ENCODE measurements at places on chromosomes 6 and 20.
A peak's percentile ranks its signal among the peaks of the same experiment; 100 is the strongest.

DNA sequence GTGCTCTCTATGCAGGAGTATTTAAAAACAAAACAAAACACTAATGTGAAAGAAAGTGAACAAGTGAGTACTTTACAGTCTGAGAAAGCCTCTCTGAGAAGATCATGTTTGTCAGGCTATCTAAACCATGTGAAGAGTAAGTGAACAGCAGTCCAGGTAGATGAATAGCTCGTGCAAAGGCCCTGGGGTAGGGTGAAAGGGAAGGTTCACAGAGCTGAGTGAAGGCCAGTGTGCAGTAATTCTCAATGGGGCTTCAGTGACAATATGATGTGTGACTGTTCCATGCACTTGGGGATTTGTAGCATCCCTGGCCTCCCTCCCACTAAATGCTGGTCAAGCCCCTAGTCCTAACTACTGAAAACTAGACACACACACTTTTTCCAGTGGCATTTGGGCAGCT, 488.9 kb upstream of the JARID2 start:
- DNase-seq: no peak

DNA sequence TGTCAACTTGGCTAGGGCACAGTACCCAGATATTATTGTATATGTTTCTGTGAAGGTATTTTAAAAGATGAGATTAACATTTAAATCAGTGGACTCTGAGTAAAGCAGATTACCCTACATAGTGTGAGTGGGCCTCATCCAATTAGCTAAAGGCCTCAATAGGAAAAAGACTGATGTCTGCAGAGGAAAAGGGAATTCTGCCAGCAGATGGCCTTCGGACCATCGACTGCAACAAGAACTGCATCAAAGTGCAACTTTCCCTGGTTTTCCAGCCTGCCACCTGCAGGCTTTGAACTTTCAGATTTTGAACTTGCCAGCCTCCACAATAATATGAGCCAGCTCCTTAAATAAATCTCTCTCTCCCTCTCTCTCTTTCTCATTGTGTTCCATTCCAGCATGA, 80.5 kb downstream of the IMPG1 start:
- no peak for DNase-seq

GRCh38 chr6:157274471-157275226, 48.7 kb downstream of the TMEM242 start:
- peak; percentile 33 for DNase-seq

DNA sequence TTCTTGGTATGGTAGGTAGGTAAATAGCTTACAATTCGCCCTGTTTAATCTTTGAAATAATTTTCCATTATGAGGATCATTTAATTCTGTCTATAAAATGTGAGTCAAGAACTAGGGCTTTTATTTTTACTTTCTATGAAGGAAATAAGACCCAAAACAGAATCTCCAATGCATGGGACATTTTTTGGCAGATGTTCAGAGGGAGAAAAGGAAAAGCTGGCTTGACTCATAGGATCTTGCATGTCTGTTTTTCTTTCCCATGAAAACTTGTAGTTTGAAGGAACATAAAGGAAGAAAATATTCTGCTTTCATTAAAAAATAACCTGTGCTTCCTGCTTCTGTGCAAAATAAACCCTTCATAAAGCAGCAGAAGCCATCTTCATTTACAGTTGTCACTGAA, 143.1 kb upstream of the INSM1 start:
- no peak for DNase-seq

DNA sequence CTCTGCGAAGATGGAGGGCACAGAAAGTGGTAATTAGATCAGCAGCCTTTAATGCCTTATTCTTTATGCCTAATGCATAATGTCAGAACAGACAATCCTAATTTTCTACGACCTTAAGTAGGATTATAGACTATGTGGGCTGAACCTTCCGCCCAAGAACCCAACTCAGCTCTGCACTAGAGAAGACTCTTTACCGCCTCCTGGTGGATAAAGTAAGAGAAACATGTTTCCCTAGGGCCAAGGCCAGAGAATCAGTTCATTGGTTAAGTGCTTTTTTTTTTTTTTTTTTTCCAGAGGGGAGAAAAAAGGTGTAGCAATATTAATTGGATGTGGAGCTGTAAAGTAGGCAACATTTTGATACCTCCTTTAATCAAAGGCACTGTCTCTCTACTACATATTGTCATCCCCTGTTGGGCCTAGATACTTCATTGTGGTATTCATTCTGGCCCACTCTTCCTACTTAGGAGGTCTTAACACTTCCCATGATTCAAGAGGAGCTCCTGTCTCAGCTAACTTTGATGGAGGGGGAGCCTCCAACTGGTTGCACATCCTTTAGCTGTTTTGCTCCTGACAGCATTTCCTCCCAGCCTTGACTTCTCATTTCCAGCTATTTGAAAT, 124.9 kb upstream of the NRN1 start:
- DNase-seq: no peak

Data from cortex of kidney (tissue), 1 donor.